ENCODE measurements at places on chromosomes 1 and 21. TPM values are rescaled to one million over a fixed set of nuclear protein-coding genes. Genes with fewer than 3 reads are reported as not detected.
A peak's percentile ranks its signal among the peaks of the same experiment; 100 is the strongest.

The BCL2L15 gene
- 2.2 TPM for polyA plus RNA-seq

The SELE gene
- polyA plus RNA-seq = 0.92 TPM

The PLA2G4A gene
- polyA plus RNA-seq = 3.4 TPM

- no peaks in the 10 kb centered on the region for H3K4me1 ChIP-seq
- H3K27me3 ChIP-seq = peaks cover 3% of the 10 kb centered on the region
- no peak overlapping the region for H3K27ac ChIP-seq
- H3K36me3 ChIP-seq = no peaks in the 10 kb centered on the region
- H3K4me3 ChIP-seq = no peak overlapping the region
Observed at GRCh38 chr1:2786329-2787162, 14.9 kb downstream of the TTC34 start.

DNA sequence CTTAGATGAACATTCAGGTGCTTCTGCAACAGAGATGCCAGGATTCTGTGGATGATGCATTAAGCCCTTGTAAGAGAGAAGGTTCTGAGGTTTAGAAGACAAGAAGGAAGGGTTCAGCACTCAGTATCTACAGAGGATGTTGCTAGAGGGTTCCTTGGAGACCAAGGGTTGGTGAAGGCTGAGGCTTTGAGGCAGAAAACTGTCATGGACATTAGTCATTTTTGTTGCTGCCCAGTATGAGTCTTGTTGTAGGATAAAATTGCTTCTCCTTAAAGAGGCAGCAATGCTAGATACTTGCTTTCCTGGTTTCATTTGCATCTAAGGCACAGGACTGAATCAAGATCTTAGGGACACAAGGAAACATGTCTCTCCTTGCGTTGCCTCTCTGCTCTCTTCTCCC lies 319.4 kb upstream of the NFIA start:
- H3K4me3 ChIP-seq = no peak overlapping the region
- no peaks in the 10 kb centered on the region for H3K27me3 ChIP-seq
- no peaks in the 10 kb centered on the region for H3K36me3 ChIP-seq
- no peak for DNase-seq

- no peak overlapping the region for H3K27ac ChIP-seq
- H3K4me3 ChIP-seq = peak overlapping the region; percentile 60
- H3K36me3 ChIP-seq = peaks cover 16% of the 10 kb centered on the region
- no peaks in the 10 kb centered on the region for H3K4me1 ChIP-seq
- no peaks in the 10 kb centered on the region for H3K27me3 ChIP-seq
Observed at GRCh38 chr1:150807249-150808023, 624 bp downstream of the CTSK start.

- H3K27me3 ChIP-seq = no peaks in the 10 kb centered on the region
- no peak overlapping the region for H3K27ac ChIP-seq
- H3K36me3 ChIP-seq = no peaks in the 10 kb centered on the region
- no peaks in the 10 kb centered on the region for H3K4me1 ChIP-seq
Observed at GRCh38 chr1:24228311-24228710, 41.2 kb upstream of the IFNLR1 start.

GRCh38 chr1:108817811-108818210 lies 39.1 kb downstream of the AKNAD1 start:
- DNase-seq = no peak
- no peaks in the 10 kb centered on the region for H3K27me3 ChIP-seq
- no peak overlapping the region for H3K27ac ChIP-seq
- no peak overlapping the region for H3K4me3 ChIP-seq
- H3K4me1 ChIP-seq = peaks cover 5% of the 10 kb centered on the region
- no peaks in the 10 kb centered on the region for H3K36me3 ChIP-seq

The SEMA6C gene
- polyA plus RNA-seq = 17.4 TPM

Measured in kidney (tissue), 22 donors.